ENCODE measurements at places on chromosomes 11 and 22.
A peak's percentile ranks its signal among the peaks of the same experiment; 100 is the strongest.

DNA sequence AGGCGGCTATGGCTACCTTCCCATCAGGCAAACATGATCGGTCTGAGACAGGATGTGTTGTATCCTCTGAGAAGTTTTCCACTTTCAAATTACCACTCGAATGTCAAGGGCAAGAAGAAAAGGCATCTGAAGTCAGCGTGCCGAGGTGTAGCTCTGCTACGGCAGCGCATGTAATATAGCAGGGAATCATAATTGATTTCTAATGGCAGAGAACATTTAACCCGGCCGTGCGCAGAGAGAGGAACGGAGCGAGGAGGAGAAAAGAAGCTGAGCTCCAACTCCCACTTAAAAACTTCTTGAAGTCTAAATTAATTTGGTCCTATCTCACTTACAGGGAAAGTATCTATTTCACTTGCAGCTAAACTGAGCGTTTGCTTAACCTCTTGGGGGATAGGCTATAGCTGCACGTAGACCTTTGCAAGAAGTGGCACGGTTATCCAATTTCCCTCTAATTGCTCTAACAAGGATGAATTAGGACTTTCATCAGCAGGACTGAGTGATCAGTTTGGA lies 137.3 kb upstream of the KIRREL3 start:
- no peak for DNase-seq

DNA sequence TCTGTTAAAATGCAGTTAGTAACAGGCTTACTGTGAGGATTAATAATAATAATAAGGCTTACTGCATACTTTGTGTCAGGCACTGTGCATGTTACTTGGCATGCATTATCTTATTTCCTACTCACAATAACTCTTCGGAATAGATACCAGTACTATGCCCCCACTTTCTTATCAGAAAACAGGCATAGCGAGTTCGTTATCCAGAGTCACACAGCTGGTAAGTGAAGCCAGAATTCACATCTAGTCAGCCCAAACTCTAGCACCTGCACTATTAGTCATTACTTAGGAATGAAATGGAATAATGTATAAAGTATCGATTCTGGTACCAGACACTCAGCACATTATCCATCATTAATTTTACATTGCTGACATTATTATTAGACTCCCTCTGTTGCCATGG lies 155.7 kb upstream of the BLID start:
- no peak for DNase-seq

GRCh38 chr11:47329987-47330931 lies 22.2 kb downstream of the MYBPC3 start:
- no peak for DNase-seq

DNA sequence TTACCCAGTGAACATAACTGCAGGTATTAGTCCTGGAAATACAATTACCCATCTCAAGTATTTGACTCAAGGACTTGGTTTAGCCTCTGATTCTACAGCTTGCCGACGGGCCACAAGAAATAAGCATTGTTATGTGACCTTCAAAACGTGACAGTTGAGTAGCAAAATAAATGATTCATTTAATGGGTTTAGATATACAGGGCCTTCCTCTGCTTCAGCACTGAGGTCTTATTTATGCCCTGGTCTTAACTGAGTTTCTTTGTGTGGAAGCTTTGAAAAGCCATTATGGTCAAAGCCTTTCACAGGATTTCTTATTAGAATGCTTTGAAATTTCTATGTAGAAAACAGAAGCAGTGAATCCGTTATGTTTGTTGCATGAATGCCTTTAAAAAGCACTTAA lies 899.2 kb upstream of the API5 start:
- DNase-seq: no peak

GRCh38 chr11:416757-417621 lies 2.2 kb upstream of the SIGIRR start:
- DNase-seq: peak; percentile 47

DNA sequence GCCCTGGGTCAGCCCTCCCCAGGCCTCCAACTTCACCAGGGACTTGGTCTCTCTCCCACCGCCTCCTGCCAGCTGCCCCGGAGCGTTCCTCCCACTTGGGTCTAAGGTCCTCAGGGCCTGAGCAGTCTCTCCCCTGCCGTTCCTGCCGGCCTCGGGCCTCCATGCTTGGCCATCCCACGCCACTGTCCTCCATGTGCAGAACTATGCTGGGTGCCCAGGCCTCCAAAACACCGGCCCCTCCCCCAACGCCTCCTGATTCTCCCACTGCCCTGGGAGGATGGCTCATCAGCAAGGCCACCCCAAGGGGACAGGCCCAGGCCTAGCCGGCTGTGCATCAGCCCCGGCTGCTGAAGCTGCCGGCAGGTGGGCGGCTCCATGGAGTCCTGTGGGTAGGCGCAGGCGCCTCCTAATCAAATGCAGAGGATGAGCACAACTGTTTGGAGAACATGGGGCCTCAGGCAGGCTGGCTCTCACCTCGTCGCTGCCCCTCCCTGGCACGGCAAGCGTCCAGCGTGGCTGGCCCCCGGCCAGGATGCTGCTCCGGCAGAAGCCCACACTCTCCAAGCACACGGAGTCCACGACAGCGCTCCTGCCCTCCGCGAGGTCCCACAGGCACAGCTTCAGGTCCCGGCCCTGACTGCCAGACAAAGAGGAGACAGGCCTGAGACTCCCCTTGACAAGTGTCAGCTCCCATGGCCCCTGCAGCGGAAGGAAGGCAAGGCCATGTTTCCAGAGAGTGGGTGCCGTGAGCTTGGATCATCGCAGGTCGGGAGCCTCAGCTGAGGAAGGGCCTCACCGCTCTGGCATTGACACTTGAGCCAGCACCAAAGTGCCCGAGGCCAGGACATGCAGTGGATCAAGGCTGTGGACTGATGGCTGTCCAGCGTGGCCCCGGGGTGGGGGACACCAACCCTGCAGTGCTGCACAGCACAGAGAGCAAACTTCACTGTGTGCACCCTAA lies 42.6 kb downstream of the GNB1L start:
- DNase-seq: no peak

- DNase-seq: no peak
Measured at GRCh38 chr22:19691721-19692341, 22.5 kb upstream of the SEPTIN5 start.

GRCh38 chr11:106624377-106624776 lies 393.9 kb downstream of the GUCY1A2 start:
- no peak for DNase-seq

GRCh38 chr11:68118706-68119448 lies 2.3 kb downstream of the CHKA start:
- DNase-seq: no peak

DNA sequence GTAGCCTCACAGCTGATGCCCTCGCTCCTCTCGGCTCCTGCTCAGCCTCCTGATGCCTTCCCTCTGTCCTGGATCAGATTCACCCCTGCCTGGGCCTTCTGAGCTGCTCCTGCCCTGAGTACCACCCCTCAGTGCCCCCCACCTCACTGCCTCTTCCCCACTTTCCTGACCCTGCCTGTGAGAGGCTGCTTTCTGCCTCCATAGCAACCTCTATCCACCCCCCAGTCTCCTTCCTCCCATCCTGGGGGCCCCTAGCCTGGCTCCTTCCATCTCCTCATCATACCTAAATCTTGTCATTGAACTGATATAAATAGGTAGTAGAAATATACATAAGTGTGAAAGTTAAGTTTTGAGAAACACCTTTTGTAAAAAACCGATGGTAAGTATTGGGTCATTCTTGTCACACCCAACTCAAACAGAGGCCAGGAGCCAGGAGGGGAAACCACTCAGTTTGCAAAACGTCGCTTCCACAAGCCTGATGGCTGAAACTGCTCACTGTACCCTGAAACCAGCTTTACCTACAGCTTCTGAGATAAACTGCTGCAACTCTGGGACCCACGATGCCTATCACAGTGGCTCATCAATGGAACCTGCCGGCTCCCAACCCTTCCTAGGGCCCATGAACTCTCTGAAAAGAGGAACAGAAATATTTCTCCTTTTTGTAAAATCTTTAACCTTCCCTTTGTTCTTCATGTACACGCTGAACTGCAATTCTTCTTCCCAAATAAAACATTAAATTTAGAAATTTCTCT lies 4.8 kb upstream of the APOBEC3H start:
- no peak for DNase-seq

- DNase-seq: no peak
Measured at GRCh38 chr11:74476536-74476935, 9.2 kb upstream of the KCNE3 start.

DNA sequence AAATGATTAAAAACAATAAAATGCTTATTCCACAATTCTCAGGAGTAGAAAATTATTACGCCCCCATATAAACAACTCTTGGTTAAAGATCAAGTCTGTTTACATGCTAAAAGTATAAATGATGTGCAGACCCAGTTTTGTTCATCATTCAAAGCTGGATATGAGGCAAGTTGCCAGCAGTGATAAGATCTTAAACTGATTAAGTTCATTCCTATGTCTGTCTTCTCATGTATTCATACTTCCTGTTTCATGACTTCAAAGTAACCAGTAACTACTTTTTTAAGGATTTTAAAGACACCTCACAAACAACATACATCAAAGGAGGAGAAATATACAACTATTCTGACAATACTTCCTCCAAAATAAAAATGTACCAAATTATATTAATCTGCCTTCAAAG lies 55.0 kb upstream of the ARHGAP32 start:
- DNase-seq: no peak

GRCh38 chr11:32911413-32911812 lies 18.8 kb downstream of the QSER1 start:
- DNase-seq: no peak

All from stimulated activated CD4-positive, alpha-beta T cell treated with anti-CD3 and anti-CD28 coated beads, Interleukin-4, amount 100 ng/mL, for 1 hour (primary cell).